ENCODE measurements at places on chromosomes 6 and 20.

GRCh38 chr6:37535759-37536490 lies 36.2 kb upstream of the CCDC167 start:
- no peak for DNase-seq

- DNase-seq: no peak
Observed at GRCh38 chr6:25913741-25914140, 16.8 kb downstream of the SLC17A2 start.

- DNase-seq: no peak
Observed at GRCh38 chr6:25302677-25303128, 23.5 kb downstream of the CARMIL1 start.

- DNase-seq: no peak
Observed at GRCh38 chr6:130882370-130882769, 55.2 kb downstream of the SMLR1 start.

DNA sequence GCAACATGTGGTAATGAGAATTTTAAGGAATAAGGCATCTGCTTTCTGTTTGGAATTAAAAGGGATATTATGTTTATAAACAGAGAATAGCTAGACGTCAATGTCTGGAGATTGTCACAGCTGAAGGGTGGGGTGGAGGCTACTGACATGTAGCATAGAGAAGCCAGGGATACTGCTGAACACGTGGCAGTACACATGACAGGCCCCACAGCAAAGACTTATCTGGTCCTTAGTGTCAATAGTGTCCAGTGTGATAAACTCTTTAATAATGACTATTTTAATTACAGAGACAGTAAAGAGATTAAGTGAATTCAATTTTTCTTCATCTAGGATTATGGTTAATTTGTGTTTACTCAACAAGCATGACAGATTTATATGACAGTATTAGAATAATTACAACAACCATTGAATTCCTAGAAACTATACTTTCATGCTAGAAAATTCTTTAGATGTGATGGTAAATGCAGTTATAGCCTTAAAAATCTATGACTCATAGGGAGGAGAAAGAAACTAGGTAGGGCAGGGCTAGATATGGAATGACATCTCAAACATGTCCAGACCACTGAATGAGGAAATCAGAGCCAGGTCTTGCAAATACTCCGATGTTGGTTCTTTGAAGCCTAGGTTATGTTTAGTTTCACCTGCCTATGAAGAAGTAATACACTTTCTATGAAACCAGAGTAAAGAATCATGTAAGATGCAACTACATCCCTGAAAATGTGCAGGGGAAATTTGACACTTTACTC lies 399.5 kb downstream of the PHF3 start:
- no peak for DNase-seq

DNA sequence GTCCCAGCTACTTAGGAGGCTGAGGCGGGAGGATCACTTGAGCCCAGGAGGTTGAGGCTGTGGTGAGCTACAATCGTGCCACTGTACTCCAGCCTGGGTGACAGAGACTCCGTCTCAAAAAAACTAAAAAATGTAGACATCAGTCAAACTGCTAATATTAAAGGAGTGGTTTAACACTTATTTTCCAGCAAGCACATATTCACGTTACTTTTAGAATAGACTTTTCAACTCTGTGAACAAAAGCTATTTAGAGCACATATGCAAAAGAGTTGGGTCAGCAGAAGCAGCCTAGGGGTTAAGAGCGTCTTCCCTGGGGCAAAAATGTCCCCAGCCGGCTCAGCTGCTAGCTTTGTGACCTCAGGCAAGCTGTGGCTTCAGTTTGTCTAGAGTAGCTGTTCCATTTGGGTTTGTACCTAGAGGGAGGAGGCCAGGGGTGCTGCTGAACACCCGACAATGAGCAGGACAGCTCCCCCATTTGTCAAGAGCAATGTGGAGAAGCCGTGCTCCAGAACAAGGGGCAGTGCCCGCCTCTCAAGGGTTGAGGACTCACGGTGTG lies 62.5 kb upstream of the PTGIS start:
- DNase-seq: no peak

GRCh38 chr6:110661414-110661813 lies 153.9 kb downstream of the CDK19 start:
- no peak for DNase-seq

GRCh38 chr6:37850260-37850659 lies 30.7 kb downstream of the ZFAND3 start:
- no peak for DNase-seq

- no peak for DNase-seq
Observed at GRCh38 chr6:130116273-130116672, 97.9 kb downstream of the L3MBTL3 start.
